ENCODE measurements at places on chromosomes 6 and 20.

- DNase-seq, result peak; percentile 77
These were observed 471 bp downstream of the EZR start for GRCh38 chr6:158818581-158819212.

DNA sequence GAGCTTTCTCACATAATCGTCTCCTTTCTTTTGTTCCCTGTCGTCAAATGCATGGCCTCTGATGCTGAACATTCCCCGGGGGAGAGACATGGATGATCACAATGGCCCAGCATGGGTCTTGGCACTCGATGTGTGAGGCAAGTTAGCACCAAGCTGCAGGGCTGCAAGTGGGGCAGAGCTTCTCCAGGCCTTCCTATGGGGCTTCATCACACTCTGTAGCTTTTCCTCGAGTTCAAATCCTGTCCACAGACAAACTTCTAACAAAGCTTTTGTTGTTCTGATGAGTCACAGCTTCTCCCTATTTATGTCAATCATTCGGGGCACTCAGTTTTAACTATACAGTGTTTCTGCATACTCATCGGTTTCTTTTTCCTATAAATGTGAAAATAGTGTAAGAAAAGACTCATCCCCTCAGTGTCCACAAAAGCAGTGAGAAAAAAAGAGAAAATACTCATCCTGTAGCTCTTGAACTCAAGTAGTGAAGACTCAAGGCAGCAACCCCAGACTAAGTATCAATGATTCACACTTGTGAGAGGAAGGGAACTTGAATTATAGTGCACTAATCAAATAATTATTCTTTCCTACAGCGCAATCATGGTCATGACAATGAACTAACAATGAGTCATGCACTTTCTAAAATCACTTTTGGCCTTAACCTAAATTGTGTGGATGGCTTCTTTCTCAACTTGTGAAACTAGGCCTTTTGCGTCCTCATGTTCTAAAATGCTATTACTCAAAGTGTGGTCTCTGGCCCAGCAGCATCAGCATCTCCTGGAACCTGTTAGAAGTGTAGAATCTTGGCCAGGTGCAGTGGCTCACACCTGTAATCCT, 68.4 kb upstream of the NOX3 start:
- DNase-seq, result no peak

DNA sequence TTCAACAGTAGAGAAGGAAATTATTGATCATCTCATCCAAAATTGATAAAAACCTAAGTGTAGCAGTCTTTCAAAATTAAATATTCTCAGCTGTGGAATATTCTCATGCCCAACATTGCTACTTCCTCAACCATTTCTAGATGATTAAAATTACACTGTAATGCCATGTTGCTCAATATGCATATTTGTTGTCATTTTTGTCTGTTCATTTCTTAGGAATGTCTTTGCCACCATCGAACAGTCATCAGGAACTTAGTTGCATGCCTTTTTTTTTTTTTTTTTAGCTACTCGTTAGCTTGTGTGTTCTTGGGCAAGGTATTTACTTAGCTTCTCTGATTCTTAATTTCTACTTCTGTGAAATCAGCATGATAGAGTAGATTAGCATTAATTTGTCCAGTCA, 188.6 kb downstream of the DTNBP1 start:
- DNase-seq, result no peak

- peak; percentile 9 for DNase-seq
These were observed 210.0 kb upstream of the CST7 start for GRCh38 chr20:24738981-24739633.

DNA sequence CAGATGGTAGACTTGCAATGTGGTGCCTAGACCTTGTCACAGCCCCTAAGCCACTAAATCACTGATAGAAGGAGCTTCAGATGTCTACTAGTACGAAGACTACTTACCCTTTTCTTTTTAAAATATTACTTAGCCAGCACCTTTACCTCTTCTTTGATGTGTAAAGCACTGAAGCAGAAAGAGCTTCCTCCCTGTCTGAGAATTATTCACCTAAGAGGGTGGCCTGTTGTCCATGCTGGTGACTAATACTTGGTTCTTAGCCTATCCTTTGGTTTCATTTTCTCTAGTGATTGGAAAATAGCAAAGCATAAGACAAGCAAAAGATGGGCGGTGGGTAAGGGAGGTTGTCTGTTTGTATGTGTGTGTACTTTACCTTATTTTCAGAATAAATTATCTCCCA, 794.6 kb downstream of the TFAP2A start:
- DNase-seq, result no peak
